ENCODE measurements at places on chromosomes 12 and 14.

GRCh38 chr14:99724196-99724891, 40.2 kb downstream of the CYP46A1 start:
- DNase-seq: no peak

DNA sequence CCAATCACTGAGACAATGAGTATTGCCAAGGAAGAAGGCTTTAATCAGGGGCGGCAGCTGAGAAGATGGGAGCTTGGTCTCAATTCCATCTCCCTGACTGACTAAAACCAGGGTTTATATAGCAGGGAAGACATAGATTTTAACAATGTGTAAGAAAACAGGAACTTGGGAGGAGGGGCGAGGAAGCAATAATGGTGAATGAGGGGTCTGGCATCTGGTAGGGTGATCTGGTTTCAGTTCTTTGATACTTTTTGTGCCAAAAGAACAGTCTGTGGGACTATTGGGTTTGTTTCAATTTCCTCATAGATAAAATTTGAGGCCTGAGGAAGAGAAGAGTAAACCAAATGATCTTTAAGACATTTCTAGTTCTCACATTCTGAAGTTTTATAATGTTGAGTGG, 49.2 kb downstream of the FUT8 start:
- DNase-seq: no peak

DNA sequence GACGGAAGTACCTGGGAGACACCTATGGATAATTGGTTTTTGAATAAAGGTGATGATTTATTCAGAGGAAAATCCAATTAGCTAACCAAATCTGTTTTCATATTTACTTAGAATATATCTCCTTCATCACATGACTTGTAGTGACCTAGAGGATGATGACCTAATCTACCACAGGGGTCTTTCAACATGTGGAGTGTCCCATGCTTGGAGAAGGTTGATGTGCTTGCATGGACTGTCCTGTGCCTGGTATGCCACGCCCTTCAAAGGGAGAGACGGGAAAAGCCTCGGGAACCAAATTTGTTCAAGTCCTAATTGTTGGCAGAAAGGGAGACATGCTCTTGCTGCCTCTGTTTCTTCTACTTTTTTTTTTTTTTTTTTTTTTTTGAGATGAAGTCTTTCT, 11.8 kb upstream of the PAPLN start:
- no peak for DNase-seq

DNA sequence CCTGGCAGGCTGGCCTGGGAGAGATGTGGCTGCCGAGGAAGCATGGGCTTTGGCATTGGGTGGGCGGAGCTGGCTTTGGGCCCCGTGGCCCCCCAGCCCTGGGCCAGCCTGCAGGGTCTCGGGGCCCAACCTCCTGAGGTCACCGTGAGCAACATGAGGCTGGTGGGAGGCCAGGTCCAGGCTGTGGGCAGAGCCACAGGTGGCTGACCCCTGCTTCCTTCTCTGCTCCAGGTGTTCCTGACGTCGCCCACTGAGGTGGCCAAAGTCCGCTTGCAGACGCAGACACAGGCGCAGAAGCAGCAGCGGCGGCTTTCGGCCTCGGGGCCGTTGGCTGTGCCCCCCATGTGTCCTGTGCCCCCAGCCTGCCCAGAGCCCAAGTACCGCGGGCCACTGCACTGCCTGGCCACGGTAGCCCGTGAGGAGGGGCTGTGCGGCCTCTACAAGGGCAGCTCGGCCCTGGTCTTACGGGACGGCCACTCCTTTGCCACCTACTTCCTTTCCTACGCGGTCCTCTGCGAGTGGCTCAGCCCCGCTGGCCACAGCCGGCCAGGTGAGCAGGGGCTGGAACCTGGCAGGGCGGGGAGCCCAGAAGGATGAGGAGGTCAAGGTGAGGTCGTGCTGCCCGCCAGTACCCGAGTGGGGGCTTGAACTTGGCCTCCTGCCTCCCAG, 5.5 kb downstream of the SLC25A47 start:
- no peak for DNase-seq

GRCh38 chr12:102454808-102455760, 25.3 kb downstream of the IGF1 start:
- no peak for DNase-seq

- DNase-seq: no peak
Observed at GRCh38 chr14:50603565-50603964, 43.6 kb downstream of the ATL1 start.

DNA sequence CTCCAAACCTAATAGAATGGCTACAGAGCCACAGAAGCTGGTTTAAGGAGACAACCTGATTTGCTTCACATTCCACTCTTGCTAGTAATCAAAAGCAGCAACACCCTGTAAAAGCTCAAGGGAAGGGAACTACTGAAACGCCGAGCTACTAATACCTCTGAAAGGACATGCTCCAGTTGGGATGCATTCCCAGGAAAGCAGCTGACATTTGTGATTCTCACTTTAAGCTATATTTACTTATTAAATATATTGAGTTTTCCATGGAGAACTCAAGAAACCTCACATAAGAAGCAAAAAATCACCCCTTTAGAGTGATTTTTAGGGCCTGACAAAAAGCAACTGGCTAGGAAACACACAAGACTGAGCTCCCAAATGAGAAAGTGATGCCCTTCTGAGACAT, 1073.0 kb upstream of the FLRT2 start:
- DNase-seq: no peak

DNA sequence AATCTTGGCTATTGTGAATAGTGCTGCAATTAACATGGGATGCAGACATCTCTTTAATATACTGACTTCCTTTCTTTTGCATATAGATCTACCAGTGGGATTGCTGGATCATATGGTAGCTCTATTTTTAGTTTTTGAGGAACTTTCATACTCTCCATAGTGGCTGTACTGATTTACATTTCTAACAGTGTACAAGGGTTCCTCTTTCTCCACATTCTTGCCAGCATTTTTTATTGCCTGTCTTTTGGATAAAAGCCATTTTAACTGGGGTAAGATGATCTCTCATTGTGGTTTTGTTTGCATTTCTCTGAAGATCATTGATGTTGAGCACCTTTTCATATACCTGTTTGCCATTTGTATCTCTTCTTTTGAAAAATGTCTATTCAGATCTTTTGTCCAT, 8.4 kb downstream of the AMDHD1 start:
- DNase-seq: no peak

- DNase-seq: no peak
Observed at GRCh38 chr12:40104461-40105264, 1.2 kb downstream of the SLC2A13 start.

- DNase-seq: no peak
Observed at GRCh38 chr14:36989806-36990205, 182.6 kb downstream of the SLC25A21 start.

DNA sequence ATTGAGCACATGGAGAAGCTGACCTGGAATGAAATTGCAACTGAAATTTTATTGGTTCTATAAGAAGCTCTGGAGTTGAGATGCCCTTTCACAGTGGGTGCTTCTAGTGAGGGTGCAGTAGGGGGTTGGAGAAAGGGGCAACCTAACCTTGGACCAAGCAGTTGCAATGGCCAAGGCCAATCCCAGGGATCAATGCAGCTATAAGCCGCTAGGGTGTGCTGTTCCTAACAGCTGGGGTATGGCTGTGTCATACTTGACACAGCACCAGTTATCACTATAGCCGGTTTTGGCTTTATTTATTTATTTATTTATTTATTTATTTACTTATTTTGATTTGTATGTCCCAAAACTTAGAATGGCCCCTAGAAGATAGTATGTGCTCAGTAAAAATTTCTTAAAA, 505.9 kb downstream of the FLRT2 start:
- DNase-seq: no peak

GRCh38 chr14:61678975-61679374, 16.3 kb upstream of the HIF1A start:
- no peak for DNase-seq

Measured in RCC 7860 (cell line).